ENCODE measurements at places on chromosomes 4 and X.

GRCh38 chr4:105520819-105521790, 31.3 kb upstream of the ARHGEF38 start:
- DNase-seq: no peak

GRCh38 chr4:150585611-150586010, 3.7 kb downstream of the MAB21L2 start:
- no peak for DNase-seq

DNA sequence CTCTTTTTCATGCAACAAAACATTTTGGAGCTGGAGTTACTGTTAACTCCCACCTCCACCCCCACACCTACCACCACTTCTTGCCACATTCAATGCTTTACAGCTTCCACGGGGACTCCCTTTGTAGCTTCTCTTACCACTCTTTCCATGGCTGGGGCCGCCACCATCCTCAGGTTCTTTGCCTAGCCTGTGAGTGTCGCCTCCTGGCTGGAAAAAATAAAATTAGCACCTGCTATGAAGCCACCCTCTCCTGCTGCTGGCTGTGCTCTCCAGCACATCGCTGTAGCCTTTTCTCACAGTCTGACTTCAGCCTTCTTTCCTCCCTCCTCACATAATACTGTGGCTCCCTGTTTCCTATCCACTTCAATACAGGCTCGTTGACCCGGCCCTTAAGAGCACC, 114.4 kb downstream of the FRAS1 start:
- no peak for DNase-seq

DNA sequence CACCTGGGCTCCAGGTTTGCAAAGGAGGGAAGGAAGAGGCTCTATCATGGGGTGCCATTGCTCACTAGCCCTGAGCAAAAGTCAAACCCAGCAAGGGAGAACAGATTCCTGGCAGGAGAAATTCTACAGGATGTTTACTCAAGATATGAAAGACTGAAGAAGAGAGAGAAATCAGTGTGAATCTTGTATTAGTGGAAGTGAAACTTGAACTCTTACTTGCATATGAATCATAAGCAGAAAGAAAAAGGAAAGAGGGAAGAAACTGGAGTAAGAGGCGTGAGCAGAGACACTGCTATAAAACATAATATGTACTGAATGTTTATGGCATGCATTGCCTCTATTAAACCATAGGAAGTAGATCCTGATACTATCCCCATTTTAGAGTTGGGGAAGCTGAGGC, 60.9 kb downstream of the C4orf46 start:
- no peak for DNase-seq

GRCh38 chrX:134654398-134655012, 3.8 kb downstream of the PLAC1 start:
- no peak for DNase-seq

GRCh38 chrX:149472625-149473024, 32.5 kb downstream of the IDS start:
- no peak for DNase-seq

DNA sequence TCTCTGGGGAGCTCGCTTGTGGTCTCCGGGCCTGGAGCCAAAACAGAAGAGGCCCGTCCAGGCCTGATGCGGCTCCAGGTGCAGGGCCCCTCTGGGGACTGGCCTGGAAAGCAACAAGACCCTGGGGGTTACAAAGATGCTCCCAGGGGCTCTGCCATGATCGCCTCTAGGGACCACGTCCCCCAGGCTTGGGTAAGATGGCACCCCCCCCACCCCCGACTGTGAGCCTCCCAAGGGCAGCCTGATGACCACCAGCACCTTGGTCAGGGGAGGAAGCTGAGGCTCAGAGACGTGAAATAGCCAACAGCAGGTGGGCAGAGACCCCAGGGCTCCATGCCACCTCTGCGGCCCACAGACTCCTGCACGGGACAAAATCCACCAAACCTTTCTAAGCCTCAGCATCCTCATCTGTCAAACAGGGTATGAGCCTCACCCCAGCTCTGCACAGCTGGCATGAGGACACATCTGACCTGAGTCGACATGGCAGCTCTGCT, 25.4 kb downstream of the C4orf50 start:
- no peak for DNase-seq

DNA sequence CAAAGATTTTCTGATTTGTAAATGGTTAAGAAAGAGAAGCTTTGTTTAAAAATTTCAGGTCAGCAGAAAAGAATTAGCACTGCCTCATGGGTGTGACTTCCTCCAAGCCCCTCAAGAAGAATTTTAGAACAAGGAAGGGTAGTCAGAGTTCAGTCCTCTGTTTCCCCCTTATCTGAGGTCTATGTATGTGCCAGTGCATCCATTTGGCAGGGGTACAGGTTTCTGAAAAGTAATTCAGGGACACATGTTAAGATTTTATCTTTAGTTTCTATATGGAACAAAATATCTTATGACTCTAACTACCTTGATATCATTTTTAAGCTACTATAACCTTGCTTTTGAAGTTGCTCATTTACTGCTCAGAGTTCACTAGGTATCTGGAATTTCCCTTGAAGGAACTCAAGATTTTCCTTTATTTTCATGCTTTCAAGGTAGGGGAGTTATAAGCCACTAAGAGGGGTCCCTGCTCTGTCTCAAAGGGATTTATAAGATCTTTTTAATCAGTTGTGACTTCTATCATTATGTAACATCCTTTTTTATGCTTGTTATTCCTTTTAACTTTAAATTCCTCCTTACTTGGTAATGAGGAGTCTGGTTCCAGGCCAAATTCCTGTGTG, 24.4 kb upstream of the PLK4 start:
- no peak for DNase-seq

DNA sequence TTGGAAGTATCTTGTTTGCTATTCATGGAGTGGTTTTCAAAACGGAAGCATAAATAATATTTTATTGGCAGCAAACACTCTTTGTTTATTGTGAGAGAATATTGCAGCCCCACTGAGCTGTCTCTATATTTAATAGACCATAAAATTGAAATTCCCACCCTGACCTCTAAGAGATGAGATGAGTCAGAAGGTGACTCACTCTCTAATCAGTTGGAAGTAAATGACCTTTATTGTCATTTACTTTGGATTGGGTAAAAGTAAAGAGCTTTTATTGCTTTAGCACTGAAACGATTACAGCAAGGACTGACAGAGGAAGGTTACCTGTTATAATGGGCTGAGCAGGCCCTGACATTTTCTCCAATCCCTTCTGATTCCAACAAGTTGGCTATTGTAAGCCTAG, 55.0 kb downstream of the SYTL5 start:
- DNase-seq: no peak

- no peak for DNase-seq
Observed at GRCh38 chr4:64174247-64174882, 234.9 kb downstream of the TECRL start.

- no peak for DNase-seq
Observed at GRCh38 chr4:61182915-61183314, 17.2 kb upstream of the ADGRL3 start.

DNA sequence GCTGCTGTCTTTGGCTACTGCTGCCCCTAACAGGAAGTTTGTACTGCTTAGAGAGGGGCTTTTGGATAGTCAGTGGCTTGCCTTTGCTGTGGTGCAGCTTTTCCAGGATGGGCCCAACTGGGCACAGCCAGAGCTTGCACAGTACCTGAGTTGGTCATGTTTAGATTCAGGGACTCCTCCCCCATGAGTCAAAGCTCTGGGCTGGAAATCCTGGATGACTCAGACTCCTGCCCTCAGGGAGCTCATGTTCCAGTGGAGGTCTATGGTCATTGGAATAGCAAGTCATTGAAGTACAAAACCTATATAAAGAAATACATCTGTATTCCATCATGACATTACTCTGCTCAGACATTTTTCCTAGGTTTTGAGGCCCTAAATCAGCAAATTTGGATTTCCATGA, 66.7 kb upstream of the PJA1 start:
- no peak for DNase-seq

- DNase-seq: no peak
Observed at GRCh38 chrX:97498093-97498492, 614.4 kb downstream of the RPA4 start.

DNA sequence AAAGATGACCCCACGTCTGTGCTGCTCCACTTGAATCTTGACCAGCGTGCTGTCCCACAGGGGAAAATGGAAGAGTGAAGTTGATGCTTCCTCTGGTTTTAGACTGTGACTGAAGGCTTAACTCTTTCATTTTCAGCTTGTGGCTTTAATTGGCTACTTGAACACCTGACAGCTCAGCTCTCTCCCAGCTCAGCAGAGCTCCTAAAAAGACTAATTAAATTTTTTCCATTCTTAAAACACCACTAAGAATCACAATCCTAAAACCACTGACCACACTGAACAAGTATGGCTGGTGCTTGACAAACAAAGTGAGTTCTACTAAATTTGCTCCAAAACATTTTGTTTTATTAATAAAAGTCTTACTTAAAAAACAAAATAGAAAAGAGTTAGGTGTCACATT, 71.7 kb downstream of the SRPX start:
- no peak for DNase-seq

DNA sequence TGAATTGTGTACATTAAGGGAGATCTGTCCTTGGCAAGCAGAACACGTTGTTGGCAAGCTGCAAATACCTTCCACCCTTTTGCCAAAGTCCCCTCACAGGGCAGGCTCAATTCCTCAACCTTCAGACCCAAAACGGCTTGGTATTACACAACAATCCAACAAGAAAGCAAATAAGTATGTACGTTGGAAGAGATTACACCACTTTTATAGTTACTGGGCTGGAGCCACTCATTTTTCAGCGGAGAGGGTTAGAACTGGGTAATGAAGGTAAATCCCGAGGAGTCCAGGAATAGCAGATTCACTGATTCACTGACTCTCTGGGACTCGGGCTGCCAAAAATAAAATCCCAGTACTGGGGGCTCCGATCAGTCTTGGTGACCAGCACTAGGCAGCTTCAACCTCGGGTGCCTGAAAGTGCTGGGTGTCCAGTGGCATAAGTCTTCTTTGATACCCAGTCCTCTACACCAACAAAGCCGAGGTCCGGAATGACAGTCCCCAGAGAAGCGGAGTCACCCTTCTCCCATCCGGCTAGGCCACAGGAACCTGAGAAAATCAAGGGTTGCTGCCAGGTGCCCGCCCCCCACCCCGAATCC, 587 bp downstream of the TIMM8A start:
- no peak for DNase-seq

- DNase-seq: no peak
Observed at GRCh38 chr4:69727426-69727825, 33.0 kb downstream of the SULT1B1 start.

DNA sequence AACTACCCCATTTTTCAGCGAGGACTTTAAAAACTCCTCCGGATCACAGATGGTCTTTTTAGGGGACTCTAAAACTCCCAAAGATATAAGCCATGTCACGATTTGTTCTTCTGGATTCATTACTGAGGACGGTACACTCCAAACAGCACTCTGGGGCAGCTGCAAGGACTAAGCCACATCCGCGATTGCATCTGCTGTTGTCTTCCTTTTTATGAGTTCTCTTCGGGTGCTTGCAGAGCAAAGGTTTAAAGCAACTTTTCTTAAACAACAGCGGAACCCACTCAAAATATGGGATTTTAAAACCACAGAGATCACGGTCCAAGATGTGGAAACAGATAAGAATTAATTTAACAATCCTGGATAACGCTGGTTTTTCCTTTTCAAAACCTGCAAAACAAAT, at the start of gene ARHGEF6:
ARHGEF6 (minus strand) TSS at position 170 of the 400 bp plus-strand sequence; CDS start at position 120, 50 bp downstream.
- DNase-seq: peak; percentile 44

- DNase-seq: no peak
Observed at GRCh38 chrX:118498351-118498750, 2.7 kb downstream of the DOCK11 start.

- no peak for DNase-seq
Observed at GRCh38 chr4:8729408-8730149, 137.0 kb downstream of the CPZ start.

- no peak for DNase-seq
Observed at GRCh38 chr4:19700992-19701391, 550.7 kb upstream of the SLIT2 start.

GRCh38 chr4:124938836-124939235, 226.3 kb upstream of the ANKRD50 start:
- DNase-seq: no peak

- DNase-seq: no peak
Observed at GRCh38 chrX:24494647-24495075, 29.6 kb downstream of the PDK3 start.

DNA sequence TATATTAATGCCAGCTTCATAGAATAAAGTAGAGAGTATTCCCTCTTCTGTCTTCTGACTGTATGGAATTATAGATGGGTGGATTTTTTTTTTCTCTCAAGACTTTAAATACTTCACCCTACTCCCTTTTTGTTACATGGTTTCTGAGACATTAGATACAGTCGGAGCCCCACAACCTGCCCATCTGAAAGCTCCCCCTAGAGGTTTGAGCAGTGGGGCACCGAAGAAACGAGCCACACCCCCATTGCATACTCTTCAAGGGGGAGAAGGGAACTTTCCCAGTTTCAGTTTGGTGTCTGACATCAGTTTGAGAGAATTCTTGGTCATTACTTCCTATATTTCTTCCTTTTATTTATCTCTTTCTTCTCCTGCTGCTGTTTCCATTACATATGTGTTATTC, 437.6 kb upstream of the AGA start:
- no peak for DNase-seq

DNA sequence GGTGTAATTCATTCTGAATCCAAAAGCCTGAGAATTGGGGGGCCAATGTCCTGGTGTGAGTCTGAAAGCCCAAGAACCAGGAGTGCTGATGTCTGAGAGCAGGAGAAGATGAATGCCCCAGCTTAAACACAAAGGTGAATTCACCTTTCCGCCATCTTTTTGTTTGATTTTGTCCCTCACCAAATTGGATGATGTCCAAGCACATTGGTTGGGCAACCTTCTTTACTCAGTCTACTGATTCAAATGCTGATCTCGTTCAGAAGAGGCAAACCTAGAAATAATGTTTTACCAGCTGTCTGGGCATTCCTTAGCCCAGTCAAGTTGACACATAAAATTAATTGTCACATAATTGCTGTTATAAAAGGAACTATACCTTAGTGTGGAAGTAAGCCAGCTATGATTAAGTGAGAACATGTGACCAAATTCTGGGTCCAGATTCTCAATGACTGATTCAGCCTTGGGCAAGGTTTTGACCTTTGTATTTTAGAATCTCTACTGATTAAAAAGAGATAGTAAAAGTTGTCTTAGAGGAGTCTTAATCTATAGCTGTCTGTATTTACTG, 34.5 kb upstream of the SLC4A4 start:
- no peak for DNase-seq

- no peak for DNase-seq
Observed at GRCh38 chr4:38373375-38373774, 290.6 kb upstream of the KLF3 start.

DNA sequence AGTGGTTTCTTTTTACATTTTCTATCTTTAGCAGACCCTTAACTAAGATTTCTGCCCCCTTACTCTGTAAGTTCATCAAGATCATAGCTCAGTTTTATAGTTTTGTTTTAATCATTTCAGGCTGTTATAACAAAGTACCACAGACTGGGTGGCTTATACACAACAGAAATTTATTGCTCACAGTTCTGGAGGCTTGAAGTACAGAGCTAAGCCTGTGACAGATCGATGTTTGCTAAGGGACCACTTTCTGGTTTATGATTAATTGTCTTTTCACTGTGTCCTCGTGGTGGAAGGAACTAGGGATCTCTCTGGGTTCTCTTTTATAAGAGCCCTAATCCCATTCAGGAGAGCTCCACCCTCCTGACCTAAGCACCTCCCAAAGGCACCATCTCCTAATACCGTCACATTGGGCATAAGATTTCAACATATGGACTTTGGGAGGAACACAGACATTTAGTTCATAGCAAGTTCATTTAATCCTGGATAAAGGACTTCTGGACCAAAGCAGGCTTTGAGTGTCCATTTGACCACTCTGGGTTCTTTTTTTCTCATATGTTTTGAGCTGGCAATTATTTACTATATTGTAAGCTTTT, 137.0 kb upstream of the IL15 start:
- DNase-seq: no peak

Measured in naive thymus-derived CD4-positive, alpha-beta T cell (primary cell).